ENCODE measurements at places on chromosomes 1 and 21.

- no peak for DNase-seq
Measured at GRCh38 chr1:183604815-183605214, 14.6 kb upstream of the NCF2 start.

DNA sequence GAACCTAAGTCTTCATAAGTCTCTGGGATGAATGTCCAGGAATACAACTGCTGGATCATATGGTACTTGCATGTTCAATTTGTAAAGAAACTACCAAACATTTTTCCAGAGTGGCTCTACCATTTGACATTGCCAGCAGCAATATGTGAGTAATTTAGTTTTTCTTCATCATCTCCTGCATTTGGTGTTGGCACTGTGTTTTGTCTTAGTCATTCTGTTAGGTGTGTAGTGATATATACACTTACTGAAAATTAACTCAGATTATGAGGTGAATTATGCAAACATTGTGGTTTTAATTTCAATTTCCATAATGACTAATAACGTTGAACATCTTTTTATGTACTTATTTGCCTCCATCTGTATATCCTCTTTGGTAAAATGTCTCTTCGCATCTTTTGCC is 138.7 kb downstream of the LRRC40 start:
- DNase-seq = no peak

DNA sequence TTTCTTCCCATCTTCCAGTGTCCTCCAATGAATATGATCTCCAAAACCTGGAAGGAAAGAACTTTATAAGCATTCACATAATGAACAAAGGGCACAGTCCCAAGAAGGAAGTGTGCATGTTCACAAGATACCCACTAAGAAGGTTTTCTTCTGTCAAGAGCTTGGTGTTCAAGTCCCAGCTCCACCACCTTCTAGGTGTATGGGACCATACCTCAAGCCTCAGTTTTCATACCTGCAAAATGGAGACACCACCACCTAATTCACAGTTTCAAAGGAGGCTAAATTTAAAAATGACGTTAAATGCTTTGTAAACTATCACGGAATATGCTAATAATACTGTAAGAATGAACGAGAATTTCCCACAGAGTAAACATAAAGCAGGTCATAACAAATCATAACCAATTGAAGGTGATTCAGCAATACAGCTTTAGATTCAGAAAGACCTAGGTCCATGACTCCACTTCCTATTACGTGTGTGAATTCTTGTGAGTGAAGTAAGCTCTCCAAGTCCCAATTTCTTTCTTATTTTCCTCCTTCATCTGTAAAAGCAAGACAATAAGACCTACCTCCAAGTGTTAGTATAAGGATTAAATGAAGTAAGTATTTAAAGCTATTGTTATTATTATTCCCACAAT is 8.1 kb upstream of the KTI12 start:
- DNase-seq = no peak

GRCh38 chr1:110495926-110496600 is 22.9 kb downstream of the KCNA10 start:
- peak; percentile 49 for DNase-seq

- DNase-seq = peak; percentile 70
Measured at GRCh38 chr1:39973503-39974135, 18.7 kb downstream of the MFSD2A start.

GRCh38 chr1:93680420-93681100 is 1.1 kb downstream of the BCAR3 start:
- peak; percentile 86 for DNase-seq

DNA sequence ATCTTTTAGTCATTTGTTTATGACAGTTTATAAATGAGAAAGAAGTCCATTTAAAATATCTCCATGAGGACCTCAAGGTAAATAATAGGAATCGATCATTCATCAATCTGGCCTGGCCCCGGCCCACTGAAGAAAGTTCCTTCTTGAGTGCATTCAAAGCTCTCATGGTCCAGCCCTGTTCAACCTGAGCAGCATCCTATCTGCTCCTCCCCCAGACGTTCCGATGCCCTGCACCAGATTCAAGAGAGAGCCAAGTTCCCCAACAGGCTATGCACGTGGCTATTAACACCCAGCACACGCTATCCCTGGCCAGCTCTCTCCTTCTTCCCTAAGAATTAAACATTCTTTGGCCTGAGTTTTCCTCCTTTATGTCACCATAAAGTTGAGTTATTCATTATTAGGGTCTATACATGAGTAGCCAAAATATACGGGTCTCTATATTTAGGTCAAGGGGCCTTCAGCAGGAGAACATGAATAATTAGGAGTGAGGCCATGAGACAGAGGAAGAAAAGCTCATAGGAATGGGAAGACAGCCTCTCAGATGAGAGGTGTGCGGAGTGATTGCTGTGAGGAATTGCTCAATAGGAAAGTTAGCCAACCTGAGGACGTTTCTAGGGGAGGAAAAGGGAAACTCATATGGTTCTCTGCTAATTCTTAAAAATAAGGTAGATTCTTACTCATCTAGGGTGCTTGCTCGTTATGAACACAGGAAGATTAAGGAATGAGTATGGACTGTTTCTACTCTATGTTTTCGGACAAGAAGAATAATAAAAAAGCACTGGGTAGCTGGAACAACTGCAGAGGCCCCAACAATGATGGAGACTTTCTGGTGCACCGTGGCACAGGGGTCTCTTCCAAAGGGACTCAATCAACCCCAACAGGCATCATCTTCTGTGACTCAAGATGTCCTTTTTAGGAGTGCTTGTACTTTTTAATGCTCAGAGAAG is 23.6 kb downstream of the RUNX1 start:
- no peak for DNase-seq

DNA sequence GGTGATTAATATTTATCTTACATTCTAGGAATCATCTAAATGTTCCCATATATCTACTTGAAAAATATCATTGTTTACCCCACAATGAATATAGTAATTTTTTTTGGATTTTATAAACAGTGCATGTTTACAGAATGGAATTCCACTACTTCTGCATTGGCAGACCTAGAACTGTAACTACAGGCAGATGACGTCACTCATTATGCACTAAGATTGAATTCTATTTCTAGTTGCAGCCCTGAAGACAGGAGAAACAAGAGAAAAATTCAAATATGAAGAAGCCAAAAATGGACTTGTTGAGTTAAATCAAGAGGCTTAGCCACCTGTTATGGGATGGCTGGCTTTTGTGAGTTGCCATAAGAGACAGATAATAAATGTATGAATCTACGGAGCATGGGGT is 364.7 kb downstream of the PCP4 start:
- DNase-seq = no peak

GRCh38 chr1:8410791-8411190 is 92.9 kb downstream of the SLC45A1 start:
- no peak for DNase-seq

- DNase-seq = no peak
Measured at GRCh38 chr21:31351960-31352359, 7.9 kb upstream of the TIAM1 start.

DNA sequence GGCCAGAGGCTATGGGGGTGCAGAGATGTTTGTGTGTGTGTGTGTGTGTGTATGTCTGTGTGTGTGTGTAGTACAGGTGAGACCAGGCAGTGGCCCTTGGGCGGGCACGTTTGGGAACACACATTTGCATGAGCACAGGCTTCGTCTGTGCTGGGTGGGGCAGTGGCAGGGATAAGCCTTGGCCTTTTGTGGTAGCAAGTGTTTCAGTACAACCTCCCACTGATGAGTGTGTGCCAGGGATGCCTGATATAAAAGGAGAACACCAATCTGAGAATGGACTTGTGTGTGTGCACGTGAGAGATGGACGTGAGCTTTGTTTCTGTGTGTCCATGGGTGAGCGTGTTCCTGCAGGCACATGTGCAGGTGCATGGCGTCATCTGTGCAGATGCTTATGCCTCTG is 3.0 kb downstream of the NTRK1 start:
- DNase-seq = no peak

DNA sequence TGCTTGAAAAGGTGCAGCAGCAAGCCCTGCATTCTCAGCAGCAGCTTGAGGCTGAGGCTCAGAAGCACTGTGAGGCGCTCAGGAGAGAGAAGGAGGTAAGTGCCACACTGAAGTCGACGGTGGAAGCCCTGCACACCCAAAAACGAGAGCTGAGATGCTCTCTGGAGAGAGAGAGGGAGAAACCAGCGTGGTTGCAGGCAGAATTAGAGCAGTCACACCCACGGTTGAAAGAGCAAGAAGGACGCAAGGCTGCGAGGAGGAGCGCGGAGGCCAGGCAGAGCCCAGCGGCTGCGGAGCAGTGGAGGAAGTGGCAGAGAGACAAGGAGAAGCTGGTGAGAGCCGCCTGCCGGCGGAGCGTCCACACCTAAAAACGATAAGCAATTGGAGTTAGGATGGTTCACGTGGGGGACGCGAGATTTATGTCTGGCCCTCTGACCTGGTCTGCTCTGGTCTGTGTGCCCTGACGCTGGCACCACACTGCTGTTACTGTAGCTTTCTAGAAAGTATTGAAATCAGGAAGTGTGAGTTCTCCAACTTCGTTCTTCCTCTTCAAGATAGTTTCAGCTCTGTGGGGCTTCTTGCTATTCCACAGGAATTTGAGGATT is 26.7 kb upstream of the DIP2A start:
- DNase-seq = no peak

- DNase-seq = no peak
Measured at GRCh38 chr1:155960081-155960745, 18.1 kb downstream of the ARHGEF2 start.

GRCh38 chr1:210684466-210685294 is 356.0 kb downstream of the HHAT start:
- DNase-seq = no peak

- DNase-seq = no peak
Measured at GRCh38 chr1:203034422-203035110, 8.3 kb downstream of the PPFIA4 start.

GRCh38 chr1:182681568-182681912 is 2.8 kb downstream of the RGS8 start:
- no peak for DNase-seq

- DNase-seq = peak; percentile 20
Measured at GRCh38 chr1:62530516-62531154, 66.7 kb upstream of the ANGPTL3 start.

GRCh38 chr1:155485945-155486344 is 76.7 kb downstream of the ASH1L start:
- no peak for DNase-seq

DNA sequence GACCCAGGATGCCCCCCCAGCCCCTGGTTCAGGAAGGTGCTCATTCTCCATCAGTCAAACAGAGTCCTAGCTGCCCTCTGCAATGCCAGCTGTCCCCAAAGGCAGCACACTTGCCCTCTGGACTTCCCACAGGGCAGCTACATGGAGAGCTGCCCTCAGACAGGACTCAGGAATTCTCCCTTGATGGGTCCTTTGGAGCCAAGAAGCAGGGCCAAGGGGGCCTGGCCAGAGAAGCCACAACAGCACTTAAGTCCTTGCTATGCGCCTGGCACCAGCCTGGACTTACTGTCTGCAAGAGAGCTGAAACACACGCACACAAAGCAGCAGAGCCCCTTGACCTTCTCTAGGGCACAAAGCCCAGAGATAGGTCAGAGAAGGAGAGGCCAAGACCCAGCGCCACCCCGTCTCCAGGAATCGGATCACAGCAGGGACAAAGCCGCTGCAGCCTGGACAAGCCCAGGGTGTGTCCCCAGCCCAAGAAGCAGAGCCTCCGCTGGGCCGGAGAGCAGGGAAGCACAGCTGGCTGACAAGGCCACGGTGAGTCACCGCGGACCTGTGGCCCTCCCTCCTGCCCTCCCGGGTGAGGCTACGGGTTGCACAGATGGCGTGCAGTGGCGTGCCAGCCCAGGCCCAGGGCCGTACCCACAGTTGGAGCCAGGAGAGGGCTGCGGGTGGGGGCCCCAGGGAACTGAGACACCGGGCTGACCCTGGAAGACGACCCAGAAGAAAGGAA is 1.7 kb downstream of the WNT9A start:
- DNase-seq = peak; percentile 51

DNA sequence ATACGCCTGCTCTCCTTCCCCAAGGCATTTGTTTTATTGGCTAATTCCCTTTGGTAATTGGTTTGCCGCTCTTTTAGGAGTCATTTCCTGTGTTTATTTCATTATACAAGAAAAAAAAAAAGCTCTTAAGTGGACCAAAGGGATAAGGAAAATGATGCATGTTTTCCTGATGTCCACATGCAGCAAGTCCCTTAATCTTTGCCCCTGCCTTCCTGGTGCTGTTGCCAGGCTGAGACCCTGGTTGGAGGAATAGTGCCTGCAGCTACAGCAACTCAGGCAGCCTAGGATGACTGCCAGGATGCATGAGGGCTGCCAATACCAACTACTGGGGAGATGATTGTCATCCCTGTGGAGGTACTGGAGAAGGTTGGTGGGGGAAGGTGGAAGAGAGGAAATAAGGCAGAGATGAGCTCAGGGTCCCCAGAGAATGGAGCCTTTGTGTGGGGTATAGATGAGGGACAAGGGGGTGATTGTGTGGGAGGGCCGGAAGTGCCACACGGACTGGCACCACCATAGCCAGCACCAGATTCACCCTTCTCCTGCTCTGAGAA is 6.1 kb upstream of the GATAD2B start:
- DNase-seq = no peak

- DNase-seq = no peak
Measured at GRCh38 chr21:26736449-26736848, 108.8 kb downstream of the ADAMTS1 start.

DNA sequence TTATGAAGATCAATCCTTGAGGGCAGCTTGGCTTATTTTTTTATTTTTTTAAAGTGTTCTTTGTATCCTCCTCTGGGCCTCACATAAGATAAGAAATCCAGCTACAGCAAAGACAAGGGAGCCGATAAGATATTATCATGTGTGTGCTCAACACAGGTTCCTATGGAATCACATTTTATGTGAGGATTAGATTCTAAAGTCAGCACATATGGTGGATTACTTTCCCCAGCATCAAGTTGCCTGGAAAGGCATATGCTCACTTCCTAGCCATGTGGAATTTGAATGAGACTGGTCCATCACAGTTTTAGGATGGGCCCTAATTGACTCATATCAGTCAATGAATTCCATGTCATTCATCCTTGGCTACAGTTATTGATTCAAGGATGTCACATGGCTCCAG is 456.9 kb upstream of the LRRC7 start:
- DNase-seq = no peak

GRCh38 chr1:35255276-35255675 is 13.2 kb upstream of the ZMYM4 start:
- no peak for DNase-seq

- DNase-seq = no peak
Measured at GRCh38 chr1:76786222-76786621, 81.1 kb upstream of the ST6GALNAC5 start.

DNA sequence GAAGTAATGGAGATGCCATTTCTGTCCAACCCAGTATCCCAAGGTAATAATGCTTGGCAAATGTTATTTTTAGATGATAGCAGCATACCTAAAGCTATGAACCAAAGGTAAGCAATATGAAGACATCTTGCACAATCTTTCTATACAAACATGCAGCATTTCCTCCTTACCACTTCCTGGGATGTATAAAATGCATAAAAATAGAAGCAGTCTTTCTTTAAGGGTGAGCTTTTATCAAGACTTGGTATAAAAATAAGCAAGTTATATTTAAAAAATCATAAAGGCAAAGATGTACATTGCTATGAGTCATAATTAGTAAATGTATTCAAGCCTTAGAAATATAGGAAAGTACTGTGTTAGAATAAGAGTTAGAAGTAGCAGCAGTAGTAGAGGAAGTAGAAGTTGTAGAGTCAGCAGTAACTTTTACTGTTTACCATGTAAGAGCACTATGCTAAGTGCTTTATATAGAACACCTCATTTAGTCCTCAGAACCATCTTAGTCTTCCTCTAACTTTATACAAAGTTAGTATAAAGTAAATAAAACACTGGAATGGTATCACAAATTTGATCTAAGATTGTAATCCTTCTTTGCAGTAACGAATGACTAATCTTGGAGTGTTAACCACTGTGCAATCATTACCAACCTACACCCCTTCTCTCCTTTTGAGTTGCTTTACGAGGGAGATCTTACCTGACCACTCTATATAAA is 371.3 kb downstream of the VAV3 start:
- no peak for DNase-seq
